ENCODE measurements at places on chromosomes 7 and 10.

- DNase-seq: no peak
These were observed 94.4 kb downstream of the AHR start for GRCh38 chr7:17392846-17393245.

- DNase-seq: no peak
These were observed 6.3 kb upstream of the SNX13 start for GRCh38 chr7:17946591-17946990.

DNA sequence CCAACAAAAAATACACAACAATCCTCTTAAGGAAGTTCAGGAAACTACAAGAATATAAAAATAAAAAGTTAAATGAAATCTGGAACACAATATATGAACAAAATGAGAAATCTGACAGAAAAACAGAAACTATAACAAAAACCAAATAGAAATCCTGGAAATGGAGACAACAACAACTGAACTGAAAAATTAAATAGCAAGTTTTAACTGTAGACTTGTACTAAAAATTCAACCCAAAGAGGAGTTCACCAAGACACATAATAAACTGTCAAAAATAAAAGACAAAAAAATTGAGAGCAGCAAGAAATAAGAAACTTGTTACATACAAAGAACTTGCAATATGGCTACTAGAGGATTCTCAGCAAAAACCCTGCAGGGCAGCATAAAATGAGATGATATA, 45.1 kb downstream of the HBP1 start:
- no peak for DNase-seq

DNA sequence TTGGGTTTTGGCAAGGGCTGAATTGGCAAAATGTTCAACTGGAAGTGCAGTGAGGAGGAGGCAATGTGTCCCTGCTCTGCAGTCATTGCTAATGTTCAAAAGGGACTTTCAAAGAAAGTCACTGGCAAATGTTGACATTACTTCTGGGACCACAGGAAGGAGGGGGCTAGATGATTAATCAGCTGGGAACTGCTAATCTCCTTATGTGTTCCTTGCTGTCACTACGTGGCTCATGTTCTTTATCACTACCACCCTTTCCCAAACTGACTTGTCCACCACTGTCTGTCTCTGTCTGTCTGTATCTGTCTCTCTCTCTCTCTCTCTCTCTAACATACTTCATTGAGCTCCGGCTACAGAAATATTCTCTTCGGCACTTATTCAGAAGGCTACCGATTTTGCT, 86.9 kb upstream of the MTPN start:
- no peak for DNase-seq

DNA sequence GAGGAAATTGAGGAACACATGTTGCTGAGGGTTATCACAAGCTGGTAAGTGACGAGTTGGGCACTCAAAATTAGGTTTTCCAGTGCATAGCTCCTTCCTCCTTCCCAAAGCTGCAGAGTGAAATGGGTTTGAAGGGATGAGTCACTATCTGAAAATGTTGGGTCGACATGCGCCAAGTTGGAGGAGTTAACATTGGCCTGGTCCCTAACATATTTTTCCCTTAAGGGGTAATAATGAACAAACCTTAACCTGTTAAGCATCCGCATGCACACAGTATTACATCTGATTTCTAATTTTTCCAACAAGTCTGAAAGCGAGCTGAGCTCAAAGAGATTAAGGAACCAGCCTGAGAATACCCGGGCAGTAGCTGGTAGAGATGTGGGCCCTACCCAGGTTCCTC, 20.7 kb upstream of the TECTB start:
- DNase-seq: no peak

- no peak for DNase-seq
These were observed 335.6 kb downstream of the ADK start for GRCh38 chr10:74486659-74487058.

DNA sequence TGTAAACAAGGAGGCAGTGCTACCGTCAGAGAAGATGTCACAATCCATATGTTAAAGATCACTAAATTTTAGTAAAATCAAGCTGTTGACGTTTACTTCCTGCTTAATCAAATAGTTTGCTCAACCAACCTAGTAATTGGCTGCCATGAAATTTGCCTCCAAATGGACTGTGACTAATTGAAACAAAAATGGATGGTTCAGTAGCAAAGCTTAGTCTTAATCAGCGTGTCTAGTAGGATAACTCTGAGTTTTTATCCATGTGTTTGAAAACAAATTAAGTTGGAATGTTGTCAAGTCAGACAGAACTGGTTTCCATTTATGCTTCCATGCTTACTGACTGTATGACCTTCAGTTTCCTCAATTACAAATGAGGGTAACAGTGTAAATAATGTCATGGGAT, 1456.7 kb upstream of the CELF2 start:
- DNase-seq: no peak

Data from left renal pelvis (tissue), 4 donors.